ENCODE measurements at places on chromosomes 1 and 21.

GRCh38 chr1:242813490-242814091, 289.1 kb upstream of the PLD5 start:
- DNase-seq = no peak

- no peak for DNase-seq
These were observed 130.3 kb downstream of the HIVEP3 start for GRCh38 chr1:41788427-41788826.

GRCh38 chr1:201511941-201512539, 5.1 kb upstream of the CSRP1 start:
- DNase-seq = no peak

DNA sequence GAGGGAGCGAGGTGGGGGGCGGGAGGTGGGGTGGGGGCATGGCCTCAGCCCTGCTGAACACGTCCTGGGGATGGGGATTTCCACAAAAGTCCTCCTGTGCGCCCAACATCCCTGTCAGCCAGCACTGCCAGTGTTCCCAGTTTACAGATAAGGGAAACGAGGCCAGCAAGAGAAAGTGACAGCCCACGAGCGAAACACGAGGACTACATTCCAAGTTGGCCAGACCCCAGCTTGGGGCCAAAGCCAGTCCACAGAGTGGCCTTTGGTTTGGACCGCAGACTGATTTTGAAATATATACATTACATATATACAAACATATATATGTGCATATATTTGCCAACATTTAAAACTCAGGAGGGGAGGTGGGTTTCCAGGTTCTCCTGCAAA, 5.0 kb downstream of the FBXO2 start:
- DNase-seq = no peak

All from stimulated activated CD8-positive, alpha-beta memory T cell treated with anti-CD3 and anti-CD28 coated beads, Interleukin-7, amount 100 ng/mL, for 48 hours (primary cell).